RWPE2 (cell line): ENCODE measurements at places on chromosomes 6 and 20.

DNA sequence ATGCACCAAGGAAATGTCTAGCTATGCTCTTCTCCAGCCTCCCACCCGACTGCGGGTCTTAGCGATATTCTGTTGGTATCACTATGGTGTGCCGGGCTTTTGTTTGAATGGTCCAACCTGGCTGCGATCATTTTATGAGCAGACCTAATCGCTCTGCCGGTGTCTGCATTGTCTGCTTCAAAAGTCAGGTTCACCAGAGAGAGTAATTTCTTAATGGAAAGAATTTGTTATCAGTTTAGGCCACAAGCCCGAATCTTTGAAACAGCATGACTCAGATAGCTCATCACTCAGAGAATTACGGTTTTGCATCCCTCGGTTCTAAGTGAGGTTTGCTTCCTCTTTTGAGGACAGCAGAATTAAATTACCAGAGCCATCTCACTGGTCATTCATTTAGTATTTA lies 521.0 kb upstream of the ARID1B start:
- H3K27ac ChIP-seq = no peak overlapping the region
- no peaks in the 10 kb centered on the region for H3K27me3 ChIP-seq
- H3K4me1 ChIP-seq = no peaks in the 10 kb centered on the region
- no peak for DNase-seq
- H3K4me3 ChIP-seq = no peak overlapping the region

DNA sequence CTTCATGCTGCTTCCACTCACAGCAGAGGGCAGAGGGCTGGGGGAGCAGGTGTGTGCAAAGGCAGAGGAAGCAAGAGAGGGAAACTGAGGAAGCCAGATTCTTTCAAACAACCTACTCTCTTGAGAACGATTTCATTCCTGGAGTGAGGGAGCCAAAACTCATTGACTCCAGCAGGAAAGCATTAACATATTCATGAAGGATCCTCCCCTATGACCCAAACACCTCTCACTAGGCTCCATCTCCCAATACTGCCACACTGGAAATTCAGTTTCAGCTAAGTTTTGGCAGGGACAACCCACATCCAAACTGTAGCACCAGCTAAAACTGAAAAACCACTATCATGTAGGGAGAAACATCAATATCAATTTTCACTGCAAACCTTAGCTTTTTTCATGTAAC lies 125.1 kb downstream of the OLIG3 start:
- no peaks in the 10 kb centered on the region for H3K4me1 ChIP-seq
- no peaks in the 10 kb centered on the region for H3K27me3 ChIP-seq
- H3K36me3 ChIP-seq = no peaks in the 10 kb centered on the region
- no peak overlapping the region for H3K4me3 ChIP-seq

DNA sequence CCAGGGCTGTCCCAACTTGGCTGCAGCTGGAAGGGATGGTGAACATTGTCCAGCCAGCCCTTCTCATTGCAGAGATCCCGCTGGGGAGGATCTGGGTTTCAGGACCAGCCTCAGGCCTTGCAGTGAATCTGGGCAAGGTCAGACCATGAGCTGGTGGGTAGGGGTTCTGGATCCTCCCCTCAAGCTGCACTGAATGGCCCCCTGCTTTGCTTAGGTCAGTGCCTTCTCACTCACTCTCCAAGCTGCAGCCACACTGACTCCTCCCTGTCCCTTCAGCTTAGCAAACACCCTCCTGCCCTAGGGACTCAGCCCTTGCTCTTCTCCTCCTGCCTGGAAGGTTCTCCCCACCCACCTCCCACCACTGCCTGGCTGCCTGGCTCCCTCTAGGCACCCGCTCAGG lies 95.3 kb upstream of the KCNG1 start:
- no peak for DNase-seq
- H3K4me1 ChIP-seq = peaks cover 22% of the 10 kb centered on the region
- no peak overlapping the region for H3K27ac ChIP-seq
- H3K27me3 ChIP-seq = no peaks in the 10 kb centered on the region
- no peak overlapping the region for H3K4me3 ChIP-seq

DNA sequence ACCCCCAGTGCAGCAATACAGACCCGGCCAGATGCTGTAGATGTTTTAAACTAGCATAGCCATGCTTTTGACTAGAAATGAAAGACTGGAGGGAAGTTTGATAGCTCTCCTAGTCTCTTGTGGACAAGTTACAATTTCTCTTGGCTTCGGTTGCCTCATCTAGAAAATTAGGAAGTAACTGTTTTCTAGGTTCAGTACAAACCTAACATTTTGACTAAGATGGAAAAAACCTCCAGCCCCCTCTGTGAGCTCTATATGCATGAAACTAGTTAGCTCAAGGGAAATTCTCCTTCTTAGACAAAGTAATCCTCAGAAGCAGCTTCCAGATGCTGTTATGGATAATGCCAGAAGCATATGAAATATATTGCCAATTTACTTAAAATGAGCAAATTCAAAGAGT lies 86.6 kb downstream of the RNF144B start:
- H3K4me3 ChIP-seq = no peak overlapping the region
- H3K4me1 ChIP-seq = no peaks in the 10 kb centered on the region
- no peak overlapping the region for H3K27ac ChIP-seq
- no peaks in the 10 kb centered on the region for H3K36me3 ChIP-seq
- no peaks in the 10 kb centered on the region for H3K27me3 ChIP-seq
- DNase-seq = no peak

GRCh38 chr20:62461157-62461556 lies 14.6 kb downstream of the GATA5 start:
- no peaks in the 10 kb centered on the region for H3K4me1 ChIP-seq
- H3K4me3 ChIP-seq = no peak overlapping the region
- DNase-seq = no peak
- no peaks in the 10 kb centered on the region for H3K36me3 ChIP-seq
- peaks cover 8% of the 10 kb centered on the region for H3K27me3 ChIP-seq

DNA sequence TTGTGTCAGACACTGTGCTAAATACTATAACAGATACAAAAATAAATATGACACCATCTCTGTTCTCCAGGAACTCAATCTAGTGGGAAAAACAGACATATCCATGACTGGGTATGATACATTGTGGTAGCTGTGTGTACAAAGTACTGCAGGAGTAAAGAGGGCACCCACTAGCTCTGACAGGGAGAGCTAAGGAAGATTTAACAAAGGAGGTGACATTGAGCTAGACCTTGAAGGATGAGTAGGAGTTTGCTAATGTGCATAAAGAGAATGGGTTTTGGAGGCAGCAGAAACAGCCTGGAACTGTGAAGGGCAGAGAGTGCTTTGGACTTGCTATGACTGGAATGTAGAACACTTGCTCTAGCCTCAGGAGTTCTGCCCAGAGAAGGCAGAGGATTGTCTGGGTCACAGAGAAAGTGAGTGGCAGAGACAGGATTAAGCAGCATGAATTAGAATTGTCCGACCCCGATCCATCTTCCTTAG lies 14.4 kb downstream of the MMP24 start:
- DNase-seq = no peak
- no peaks in the 10 kb centered on the region for H3K36me3 ChIP-seq
- no peaks in the 10 kb centered on the region for H3K4me1 ChIP-seq
- no peak overlapping the region for H3K27ac ChIP-seq
- no peaks in the 10 kb centered on the region for H3K27me3 ChIP-seq

GRCh38 chr6:36633370-36633769 lies 39.2 kb downstream of the SRSF3 start:
- DNase-seq = no peak
- H3K27ac ChIP-seq = no peak overlapping the region
- H3K4me1 ChIP-seq = no peaks in the 10 kb centered on the region
- no peaks in the 10 kb centered on the region for H3K27me3 ChIP-seq
- H3K36me3 ChIP-seq = no peaks in the 10 kb centered on the region

DNA sequence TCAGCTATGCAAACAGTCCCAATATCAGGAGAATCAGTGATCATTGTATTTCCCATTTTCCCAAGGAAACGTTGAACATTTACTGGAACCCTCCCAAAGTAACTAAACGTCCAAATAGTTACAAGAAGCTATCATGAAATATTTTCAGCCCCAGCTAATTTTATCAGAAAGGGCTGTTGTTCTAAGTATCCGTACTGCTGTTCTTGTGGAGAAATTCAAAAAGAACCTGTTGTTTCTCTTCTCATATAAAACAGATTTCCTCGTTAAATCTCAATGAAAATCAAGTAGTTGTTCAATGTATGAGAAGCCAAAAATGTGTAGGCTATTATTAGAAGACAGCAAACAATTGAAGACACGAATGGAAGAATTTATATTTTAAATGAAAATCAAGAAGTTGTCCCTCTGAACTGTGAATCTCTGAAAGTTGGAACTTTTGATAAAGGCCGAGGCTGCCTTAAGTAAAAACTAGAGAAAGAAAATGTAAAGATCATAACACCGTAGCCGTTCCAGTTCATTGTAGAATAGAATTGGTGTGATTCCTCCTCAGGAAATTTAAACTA lies 107.7 kb downstream of the HFE start:
- no peak for DNase-seq
- no peaks in the 10 kb centered on the region for H3K36me3 ChIP-seq
- H3K4me1 ChIP-seq = peaks cover 8% of the 10 kb centered on the region
- no peaks in the 10 kb centered on the region for H3K27me3 ChIP-seq

GRCh38 chr6:27547157-27548075 lies 74.5 kb upstream of the ZNF184 start:
- H3K36me3 ChIP-seq = no peaks in the 10 kb centered on the region
- H3K4me1 ChIP-seq = peaks cover 9% of the 10 kb centered on the region
- peak overlapping the region; percentile 62 for H3K27ac ChIP-seq
- no peak for DNase-seq
